ENCODE measurements at places on chromosomes 1 and 21. TPM values are rescaled to one million over a fixed set of nuclear protein-coding genes. Genes with fewer than 3 reads are reported as not detected.

The FCRL4 gene
- total RNA-seq = not detected

The TTLL7 gene
- 41.0 TPM for total RNA-seq

The CRYAA gene
- total RNA-seq = not detected

The SPRR2A gene
- total RNA-seq = not detected

- DNase-seq = no peak
These were observed 36.4 kb upstream of the COL6A2 start for GRCh38 chr21:46061518-46061917.

Measured in myocyte (in vitro differentiated cells).